ENCODE measurements at places on chromosomes 1 and 21. TPM values are rescaled to one million over a fixed set of nuclear protein-coding genes. Genes with fewer than 3 reads are reported as not detected.

- H3K36me3 ChIP-seq: no peaks in the 10 kb centered on the region
- H3K27me3 ChIP-seq: no peaks in the 10 kb centered on the region
- no peaks in the 10 kb centered on the region for H3K4me1 ChIP-seq
- H3K4me3 ChIP-seq: no peak overlapping the region
- H3K27ac ChIP-seq: no peak overlapping the region
Measured at GRCh38 chr1:48242141-48242736, 19.7 kb downstream of the SLC5A9 start.

DNA sequence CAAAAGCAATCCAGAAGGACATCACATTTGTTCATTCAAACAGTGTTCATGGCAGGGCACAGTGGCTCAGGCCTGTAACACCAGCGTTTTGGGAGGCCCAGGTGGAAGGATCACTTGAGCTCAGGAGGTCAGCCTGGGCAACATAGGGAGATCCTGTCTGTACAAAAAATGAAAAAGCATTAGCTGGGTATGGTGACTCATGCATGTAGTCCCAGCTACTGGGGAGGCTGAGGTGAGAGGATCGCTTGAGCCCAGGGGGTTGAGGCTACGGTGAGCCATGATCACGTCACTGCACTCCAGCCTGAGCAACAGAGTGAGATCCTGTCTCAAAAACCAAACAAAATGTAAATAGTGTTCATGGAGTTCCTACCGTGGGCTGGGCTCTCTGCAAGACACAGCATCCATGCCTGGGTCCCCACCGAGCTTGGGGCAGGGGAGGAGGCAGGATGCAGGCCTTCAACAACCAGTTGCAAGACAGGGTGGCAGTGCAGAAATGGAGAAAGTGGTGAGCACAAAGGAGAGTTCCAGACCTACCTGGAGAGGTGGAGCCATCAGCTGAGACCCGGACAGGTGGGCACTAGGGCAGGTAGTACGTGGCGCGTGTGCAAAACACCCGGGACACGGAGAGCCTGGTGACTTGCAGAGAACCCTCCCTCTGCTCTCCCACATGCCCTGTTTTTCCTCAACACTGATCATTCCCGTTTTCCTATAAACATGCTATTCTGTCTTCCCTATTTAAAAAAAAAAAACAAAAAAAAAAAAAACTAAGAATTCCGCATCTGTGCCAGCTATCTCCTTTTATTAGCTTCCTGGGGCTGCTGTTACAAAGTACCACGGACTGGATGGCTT is 138.9 kb downstream of the TOMM20 start:
- H3K36me3 ChIP-seq: peaks cover 11% of the 10 kb centered on the region
- H3K4me1 ChIP-seq: peaks cover 82% of the 10 kb centered on the region
- peak overlapping the region; percentile 21 for H3K4me3 ChIP-seq
- peak overlapping the region; percentile 64 for H3K27ac ChIP-seq
- H3K27me3 ChIP-seq: no peaks in the 10 kb centered on the region

GRCh38 chr1:17197696-17198095 is 7.2 kb upstream of the PADI1 start:
- H3K4me1 ChIP-seq: peaks cover 39% of the 10 kb centered on the region
- H3K4me3 ChIP-seq: no peak overlapping the region
- H3K27me3 ChIP-seq: peaks cover 8% of the 10 kb centered on the region
- H3K36me3 ChIP-seq: no peaks in the 10 kb centered on the region

DNA sequence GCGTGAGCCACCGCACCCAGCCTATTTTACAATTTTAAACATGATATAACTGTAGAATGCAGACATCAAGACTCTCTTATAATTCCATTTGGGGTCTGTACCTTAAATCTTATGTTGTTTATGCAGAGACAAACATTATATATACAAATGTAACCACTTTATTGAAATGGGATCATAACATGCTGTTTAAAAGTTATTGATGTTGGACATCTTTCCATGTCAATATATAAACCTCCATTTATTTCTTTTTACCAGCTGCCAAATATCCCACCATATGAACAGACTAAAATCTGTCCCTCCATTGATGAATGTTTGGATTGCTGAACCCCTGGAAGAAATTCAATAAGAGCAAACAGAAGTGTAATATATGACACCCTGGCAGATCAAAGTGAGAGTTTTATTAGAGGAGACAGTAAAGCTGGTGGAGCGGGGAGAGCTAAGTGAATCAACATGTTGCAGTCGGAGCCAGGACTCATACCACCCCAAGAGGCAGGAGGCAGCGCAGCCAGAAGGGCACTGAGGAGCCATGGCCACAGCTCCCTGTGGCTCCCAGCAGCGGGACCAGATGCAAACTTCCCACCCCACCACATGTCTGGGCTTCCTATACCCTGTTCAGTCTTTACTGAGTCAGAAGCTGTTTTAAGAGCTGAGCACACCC is 4.7 kb upstream of the PCSK9 start:
- no peak overlapping the region for H3K27ac ChIP-seq
- no peaks in the 10 kb centered on the region for H3K4me1 ChIP-seq
- H3K4me3 ChIP-seq: no peak overlapping the region
- DNase-seq: no peak

- peaks cover 13% of the 10 kb centered on the region for H3K36me3 ChIP-seq
- H3K27me3 ChIP-seq: no peaks in the 10 kb centered on the region
- peaks cover 80% of the 10 kb centered on the region for H3K4me1 ChIP-seq
- peak overlapping the region; percentile 66 for H3K4me3 ChIP-seq
Measured at GRCh38 chr1:24970926-24971875, 41.1 kb upstream of the RUNX3 start.

GRCh38 chr1:197937892-197938291 is 20.7 kb downstream of the LHX9 start:
- no peaks in the 10 kb centered on the region for H3K4me1 ChIP-seq
- DNase-seq: no peak
- H3K36me3 ChIP-seq: no peaks in the 10 kb centered on the region
- H3K27me3 ChIP-seq: peaks cover 20% of the 10 kb centered on the region
- H3K27ac ChIP-seq: no peak overlapping the region

DNA sequence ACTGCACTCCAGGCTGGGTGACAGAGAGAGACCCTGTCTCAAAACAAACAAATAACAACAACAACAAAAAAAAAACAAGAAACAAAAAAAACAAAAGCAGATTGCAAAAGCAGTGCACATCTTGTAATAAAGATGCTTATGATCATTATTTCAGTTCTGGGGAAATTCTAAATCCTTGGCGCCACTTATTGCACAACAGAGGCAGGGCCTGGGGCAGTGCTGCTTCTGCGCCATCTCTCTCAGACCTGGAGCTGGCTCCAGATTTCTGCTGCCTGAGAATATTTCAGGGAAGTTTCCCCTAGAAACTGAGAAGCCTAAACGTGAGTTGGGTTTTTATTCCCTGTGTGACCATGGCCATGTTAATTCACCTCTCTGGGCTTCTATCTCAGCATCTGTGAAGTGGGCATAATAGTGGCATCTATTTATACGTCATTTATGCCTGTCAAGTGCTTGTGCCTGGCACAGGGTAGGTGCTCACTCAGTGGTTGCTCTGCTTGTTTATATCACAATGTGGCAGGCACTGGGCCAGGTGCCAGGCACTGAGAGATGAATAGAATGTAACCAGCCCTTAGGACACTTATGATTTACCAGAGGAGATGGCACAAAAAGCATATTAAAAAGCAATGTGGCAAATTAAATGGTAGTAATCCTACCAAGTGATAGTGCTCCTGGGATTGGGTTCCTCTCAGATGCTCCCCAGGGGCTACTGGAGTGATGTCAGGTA is 67.9 kb downstream of the MDM4 start:
- H3K27me3 ChIP-seq: no peaks in the 10 kb centered on the region
- H3K4me3 ChIP-seq: no peak overlapping the region
- peaks cover 2% of the 10 kb centered on the region for H3K36me3 ChIP-seq

GRCh38 chr1:55938376-55938850 is 641.0 kb downstream of the PLPP3 start:
- no peak overlapping the region for H3K27ac ChIP-seq
- no peaks in the 10 kb centered on the region for H3K36me3 ChIP-seq
- no peak for DNase-seq
- no peaks in the 10 kb centered on the region for H3K27me3 ChIP-seq

DNA sequence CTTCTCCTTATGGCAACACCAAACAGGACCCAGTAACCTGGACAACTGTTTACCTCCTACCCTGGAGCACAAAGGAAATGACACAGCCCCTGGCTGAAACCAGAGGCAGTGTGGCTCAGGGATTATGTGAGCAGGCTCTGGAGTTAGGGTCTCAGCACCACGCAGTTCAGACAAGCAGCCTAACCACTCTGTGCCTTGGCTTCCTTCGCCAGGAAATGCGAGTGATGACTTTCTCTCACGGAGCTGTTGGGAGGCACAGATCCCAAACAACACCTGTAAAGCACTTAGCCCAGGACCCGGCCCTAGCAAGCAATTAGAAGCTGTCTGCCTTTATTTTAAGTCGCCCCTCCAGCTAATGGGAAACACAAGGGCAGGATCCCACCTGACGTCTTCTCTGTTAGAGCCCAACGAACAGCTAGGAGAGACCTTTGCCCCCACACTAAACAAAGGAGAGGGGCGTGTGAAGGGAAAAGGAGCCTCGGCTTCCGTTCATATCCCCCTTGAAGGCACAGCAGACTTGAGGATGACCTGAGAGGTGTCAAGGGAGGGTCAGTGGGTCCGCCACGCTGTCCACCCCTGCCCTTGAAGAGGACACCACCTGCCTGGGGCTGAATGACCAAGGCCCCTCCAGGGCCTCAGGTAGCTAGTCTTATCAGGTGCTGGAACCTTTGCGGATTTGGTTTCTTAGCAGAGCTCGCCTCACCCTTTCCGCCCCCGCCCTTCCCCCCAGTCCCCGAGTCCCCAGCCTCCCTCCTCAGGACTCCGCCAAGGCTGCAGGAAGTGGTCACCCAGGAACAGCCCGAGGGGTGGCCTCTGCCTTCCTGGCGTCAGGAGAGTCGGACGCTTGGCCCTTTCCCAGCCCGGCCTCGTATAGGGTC is 860 bp downstream of the TMEM63A start:
- DNase-seq: peak; percentile 54
- H3K27me3 ChIP-seq: no peaks in the 10 kb centered on the region
- peaks cover 8% of the 10 kb centered on the region for H3K36me3 ChIP-seq

- no peak for DNase-seq
- no peaks in the 10 kb centered on the region for H3K27me3 ChIP-seq
- peak overlapping the region; percentile 60 for H3K4me3 ChIP-seq
- H3K4me1 ChIP-seq: peaks cover 90% of the 10 kb centered on the region
- H3K36me3 ChIP-seq: peaks cover 36% of the 10 kb centered on the region
Measured at GRCh38 chr1:235008239-235008638, 120.4 kb downstream of the TOMM20 start.

- no peak for DNase-seq
- H3K36me3 ChIP-seq: no peaks in the 10 kb centered on the region
- H3K27me3 ChIP-seq: peaks cover 18% of the 10 kb centered on the region
- H3K27ac ChIP-seq: no peak overlapping the region
- H3K4me3 ChIP-seq: no peak overlapping the region
- no peaks in the 10 kb centered on the region for H3K4me1 ChIP-seq
Measured at GRCh38 chr1:162276493-162276892, 100.2 kb downstream of the SPATA46 start.

DNA sequence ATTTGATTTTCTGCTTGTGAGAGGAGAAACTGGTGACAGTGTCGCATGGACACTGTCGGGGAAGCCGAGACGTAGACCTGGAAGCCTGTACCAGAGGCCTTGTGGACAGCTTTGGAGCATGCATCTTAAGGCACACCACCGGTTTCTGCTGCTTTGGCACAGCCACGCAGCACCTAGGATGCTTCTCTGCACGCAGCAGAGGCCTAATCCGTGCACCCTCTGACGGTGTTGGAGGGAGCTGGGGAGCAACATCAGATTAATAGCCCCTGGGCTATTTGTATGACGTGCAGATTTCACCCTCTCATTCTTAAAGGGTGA is 30.3 kb downstream of the TEX35 start:
- no peak overlapping the region for H3K27ac ChIP-seq
- no peak for DNase-seq
- H3K4me3 ChIP-seq: peak overlapping the region; percentile 92
- H3K36me3 ChIP-seq: no peaks in the 10 kb centered on the region
- no peaks in the 10 kb centered on the region for H3K27me3 ChIP-seq

RAP1GAP gene
- 1.2 TPM for total RNA-seq

TIMM17A gene
- 34.4 TPM for total RNA-seq

CIART gene
- total RNA-seq: 2.4 TPM

ADORA1 gene
- not detected for total RNA-seq

All from activated T-cell treated with anti-CD3 and anti-CD28 coated beads, Interleukin-2, amount 50 U/mL, for 72 hours (primary cell).